ENCODE measurements at places on chromosomes 4 and X.

- no peak for DNase-seq
Observed at GRCh38 chrX:44483965-44484606, 58.6 kb downstream of the FUNDC1 start.

DNA sequence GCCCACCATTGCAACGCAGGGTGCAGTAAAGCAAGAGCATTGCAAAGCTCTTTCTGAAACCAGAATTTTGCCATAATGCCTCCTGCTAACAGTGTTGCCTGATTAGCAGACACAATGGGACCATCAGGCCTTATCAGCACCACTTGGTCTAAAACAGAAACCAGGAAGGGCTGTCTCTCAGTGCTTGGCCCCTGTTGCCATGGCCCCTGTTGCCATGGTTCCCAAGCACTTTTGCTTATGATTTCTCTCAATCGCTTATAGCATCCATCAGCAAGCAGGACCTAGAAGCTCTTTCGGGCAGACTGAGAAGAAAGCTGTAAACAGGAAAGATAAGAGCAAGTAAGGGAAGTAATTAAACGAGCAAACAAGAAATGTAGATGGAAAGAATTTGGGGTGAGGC, 36.8 kb downstream of the RTL5 start:
- DNase-seq: peak; percentile 49

- no peak for DNase-seq
Observed at GRCh38 chrX:54166915-54167314, 16.1 kb downstream of the FAM120C start.

DNA sequence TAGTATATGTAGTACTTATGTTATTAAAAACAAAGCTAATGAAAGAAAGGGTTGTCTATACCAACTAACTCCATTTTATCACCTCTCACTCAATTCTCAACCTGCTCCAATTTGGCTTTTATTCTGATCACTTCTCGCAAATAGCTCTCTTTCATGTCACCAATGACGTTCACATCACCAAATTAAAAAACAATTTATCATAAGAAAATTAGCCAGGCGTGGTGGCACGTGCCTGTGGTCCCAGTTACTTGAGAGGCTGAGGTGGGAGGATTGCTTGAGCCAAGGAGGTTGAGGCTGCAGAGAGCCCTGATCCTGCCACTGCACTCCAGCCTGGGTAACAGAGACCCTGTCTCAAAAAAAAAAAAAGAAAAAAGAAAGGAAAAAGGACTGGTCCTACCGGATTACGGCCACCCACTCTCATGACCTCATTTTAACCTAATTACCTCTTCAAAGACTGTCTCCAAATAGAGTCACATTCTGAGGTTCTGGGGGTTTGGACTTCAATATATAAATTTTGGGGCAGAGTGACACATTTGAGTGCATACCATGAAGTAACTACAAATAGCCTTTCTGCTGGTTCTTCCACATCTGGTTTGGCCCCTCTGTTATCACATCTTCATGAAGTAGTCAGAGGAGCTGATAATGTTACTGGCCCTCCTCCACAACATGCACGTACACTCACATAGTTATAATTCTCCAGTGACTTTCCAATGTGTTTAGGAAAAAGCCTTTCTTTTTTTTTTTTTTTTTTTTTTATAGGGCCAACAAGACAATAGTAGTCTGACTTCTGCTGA, 15.8 kb upstream of the RBMX start:
- no peak for DNase-seq

DNA sequence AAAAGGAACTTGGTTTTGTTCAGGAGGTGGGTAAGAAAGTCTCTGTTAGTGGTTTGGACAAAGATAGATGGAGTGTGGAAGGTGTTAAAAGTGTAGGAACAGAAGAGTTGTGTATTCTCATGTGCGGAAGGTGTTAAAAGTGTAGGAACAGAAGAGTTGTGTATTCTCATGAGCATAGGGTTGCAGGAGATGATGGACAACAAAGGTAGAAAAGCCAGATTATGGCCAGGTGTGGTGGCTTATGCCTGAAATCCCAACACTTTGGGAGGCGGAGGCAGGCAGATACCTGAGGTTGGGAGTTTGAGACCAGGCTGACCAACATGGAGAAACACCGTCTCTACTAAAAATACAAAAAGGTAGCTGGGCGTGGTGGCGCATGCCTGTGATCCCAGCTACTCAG, 2.5 kb downstream of the RPL34 start:
- DNase-seq: no peak

- no peak for DNase-seq
Observed at GRCh38 chr4:4507923-4508322, 33.9 kb downstream of the STX18 start.

DNA sequence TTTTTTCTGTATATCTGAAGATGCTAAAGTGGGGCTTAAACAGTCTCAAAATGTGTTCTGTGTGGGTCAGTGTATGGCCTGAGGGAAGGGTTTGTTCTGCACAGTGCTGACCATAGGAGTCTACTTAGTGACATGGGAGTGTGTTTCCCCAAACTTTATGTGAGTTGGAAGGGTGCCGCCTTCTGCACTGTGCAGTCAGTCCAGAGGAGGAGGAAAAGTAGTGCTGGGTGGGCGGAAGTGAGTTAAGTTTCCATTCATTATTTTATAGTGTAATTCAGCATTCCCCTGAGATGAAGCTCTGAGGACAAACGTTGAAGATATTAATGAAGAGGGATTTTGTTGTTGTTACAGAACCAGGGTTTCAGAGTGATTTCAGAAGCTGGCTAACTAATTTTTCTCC, 2.9 kb downstream of the CHST7 start:
- DNase-seq: no peak

DNA sequence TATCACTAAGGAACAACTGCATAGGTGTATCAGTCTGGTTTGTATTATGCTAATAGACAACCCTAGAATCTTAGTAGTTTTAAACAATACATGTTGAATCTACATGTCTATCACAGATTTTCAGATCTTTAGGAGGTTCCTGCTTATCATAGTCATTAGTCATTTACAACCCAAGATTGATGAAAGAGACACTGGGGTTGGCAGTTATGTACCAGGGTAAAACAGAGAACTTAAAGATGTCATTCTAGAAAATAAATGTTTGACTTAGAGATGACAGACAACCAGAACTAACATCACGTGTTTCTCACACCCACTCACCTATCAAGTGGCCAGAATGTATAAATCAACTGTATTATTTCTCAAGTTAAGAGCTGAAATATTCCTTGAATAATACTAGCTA, 181.9 kb downstream of the PABPC4L start:
- DNase-seq: no peak

DNA sequence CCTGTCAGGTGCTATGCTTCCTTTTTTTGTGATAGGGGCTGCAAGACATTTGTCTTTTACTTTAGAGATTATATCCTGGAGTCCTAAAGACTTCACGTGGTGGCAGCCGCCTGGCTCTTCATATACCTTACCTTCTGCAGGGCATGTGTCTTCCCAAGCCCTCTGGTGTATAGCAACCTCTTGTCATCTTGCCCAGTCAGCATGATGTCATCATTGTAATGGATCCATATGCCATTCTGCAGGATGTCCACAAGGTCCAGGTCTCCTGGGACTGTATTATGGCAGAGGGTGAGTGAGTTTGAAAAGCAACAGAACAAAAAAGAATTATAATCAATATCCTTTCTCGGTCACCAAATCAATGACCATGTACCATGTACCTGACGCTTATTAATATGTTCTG, 82.2 kb upstream of the SCOC start:
- DNase-seq: no peak

DNA sequence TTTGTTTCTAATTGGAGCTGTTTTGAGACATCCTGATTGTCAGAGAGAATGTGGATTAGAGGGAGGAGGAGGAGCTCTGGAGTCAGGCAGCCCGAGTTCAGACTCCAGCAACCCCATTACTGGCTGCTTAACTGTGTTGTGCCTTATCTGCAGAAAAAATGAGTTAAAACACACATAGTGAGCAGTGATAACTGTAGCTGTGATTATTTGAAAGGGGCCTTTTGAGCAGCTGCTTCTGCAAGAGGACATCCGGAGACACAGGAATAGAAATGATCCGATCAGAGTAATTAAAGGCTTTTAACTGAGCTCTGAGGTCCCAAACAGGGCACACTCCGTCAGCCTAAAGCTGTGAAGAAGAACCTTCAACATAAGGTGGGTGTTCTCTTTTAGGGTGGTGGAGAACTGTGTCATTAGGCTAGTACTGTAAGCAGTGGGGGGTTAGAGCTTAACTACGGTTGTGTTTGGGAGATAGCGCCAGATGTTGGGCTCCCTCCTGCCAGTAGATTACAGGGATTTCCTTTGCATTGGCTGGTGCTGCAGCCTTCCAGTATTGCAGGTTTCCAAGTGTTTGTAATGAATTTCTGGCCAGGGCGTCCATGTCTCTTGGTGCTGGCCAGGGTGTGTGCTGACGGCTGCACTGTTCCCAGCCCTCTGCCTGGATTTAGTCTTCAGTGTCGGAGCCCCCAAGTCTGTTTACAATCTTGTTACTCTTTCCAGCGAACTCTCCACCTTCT, 24.3 kb downstream of the ADD1 start:
- DNase-seq: no peak
